ENCODE measurements at places on chromosomes 5 and 9.

GRCh38 chr9:89793124-89793495 is 188.3 kb downstream of the GADD45G start:
- no peak for DNase-seq

- DNase-seq = no peak
These were observed 498.7 kb downstream of the ISL1 start for GRCh38 chr5:51881901-51882300.

GRCh38 chr5:86525622-86526021 is 92.1 kb upstream of the COX7C start:
- DNase-seq = no peak

DNA sequence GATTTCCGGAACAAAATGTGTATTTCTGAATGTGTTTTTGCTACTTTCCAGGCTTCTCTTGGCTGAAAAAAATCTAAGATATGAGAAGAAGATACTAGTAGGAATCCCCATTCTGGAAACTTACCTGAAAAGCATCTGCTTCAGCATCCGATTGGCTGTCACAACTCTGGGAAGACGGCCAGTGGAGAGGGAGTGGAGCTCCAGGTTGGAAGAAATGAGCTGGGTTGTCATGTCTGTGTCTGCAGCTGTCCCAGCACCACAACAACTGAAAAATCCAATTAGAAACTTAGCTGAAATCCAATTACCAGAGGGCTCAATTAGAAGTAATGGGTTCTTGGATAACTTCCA is 3.0 kb downstream of the PSMB7 start:
- no peak for DNase-seq

GRCh38 chr9:86660146-86660943 is 287.0 kb downstream of the GAS1 start:
- DNase-seq = no peak

GRCh38 chr5:117461966-117462365 is 887.3 kb upstream of the SEMA6A start:
- no peak for DNase-seq

DNA sequence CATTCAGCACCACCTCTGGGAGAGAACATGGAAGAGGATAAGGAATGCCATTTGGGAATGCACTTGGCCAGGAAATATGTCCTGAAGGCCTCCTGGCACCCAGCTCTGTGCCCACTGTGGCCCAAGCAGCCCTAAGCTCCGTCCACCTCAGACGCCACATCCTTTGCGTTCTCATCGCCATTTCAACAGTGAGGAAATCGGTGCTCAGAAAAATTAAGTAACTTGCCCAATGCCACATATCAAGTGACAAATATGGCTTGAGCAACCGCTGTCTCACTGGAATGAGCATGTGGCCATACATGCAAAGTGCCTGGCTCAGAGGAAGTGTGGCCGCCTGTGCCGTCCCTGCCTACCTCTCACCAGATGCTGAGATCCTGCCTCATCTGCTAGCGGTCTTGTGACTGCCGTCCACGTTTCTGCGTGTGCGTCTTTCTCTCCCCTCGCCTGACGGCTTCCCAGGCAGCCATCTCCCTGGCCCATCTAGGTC is 984 bp upstream of the DOK3 start:
- DNase-seq = no peak

DNA sequence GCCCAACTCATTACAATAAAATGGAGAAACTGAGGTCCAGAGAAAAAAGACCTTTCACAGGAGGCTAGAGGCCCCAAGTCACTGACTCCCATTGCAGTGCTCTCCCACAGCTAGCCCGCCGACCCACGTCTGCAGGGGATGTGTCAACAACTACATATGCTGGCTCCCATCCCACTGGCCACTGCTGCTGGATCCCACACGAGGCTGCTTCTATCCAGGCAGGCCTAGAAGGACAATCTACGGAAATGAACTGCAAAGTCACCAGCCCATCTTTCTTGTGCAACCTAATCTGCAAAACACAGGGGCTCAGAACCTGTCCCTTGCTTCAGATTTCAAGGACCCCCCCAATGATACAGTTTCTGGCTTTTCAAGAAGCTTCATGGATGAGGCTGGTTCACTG is 24.0 kb downstream of the RAPGEF1 start:
- DNase-seq = no peak

DNA sequence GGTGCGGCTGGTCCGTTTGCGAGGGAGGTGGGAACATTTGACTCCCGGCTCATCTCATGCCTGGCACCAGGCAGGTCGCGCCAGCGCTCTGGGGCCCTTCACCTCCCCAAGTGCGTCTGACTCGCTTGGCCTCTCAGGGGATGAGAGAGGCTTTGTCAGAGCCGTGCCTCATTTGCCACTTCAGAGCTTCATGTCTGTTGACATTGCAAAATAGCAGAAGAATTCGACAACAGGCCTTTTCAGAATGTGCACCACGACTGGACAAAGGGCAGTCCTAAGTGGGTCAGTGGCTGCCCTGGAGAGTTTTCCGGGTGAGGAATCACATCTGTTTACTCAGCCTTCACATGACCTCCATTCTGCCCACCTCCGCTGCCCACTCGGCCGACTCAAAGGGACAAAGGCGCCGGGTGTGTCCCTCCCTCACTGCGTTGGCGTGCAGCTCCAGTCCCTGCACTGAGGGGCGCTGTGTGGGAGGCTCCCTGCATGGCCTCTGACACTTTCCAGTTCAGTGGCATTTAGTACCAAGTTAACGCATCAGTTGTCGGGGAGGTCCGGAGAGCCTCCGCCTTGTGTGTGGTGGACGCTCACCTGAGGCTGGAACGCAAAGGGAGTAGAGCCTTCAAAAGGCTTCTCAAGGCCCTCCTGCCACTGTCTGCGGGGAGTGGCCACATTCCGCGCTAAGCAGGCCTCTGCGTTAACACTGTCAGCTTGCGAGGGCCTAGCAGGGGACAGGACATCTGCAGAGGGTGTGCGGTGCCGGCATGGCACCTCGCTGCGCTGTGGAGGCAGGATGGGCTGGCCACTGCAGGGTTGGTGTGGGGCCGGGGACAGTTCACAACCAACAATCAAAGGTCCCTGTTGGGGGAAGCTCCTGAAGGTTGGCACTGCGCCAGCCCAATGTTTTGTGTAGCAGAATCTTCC is 171.5 kb downstream of the NXNL2 start:
- no peak for DNase-seq

DNA sequence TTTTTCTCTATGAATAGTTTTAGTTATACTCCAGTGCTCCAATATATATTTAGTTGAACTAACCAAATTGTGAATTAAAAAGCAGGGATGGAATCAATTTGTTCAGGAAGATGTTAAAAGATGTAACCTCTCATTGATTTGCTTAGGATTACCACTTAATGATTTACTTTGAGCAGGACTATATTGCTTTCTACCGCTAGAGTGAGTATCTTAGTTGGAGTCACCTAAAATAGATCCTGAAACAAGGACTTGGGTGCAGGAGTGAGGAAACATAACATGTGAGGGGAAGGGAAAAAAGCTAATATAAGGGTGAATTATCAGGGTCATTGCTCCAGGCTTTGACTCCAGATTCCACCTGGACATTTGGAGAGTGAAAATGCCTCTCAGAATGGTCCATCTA is 2277.4 kb upstream of the C9orf72 start:
- DNase-seq = no peak

GRCh38 chr9:76374783-76375559 is 19.3 kb downstream of the RFK start:
- no peak for DNase-seq

GRCh38 chr9:121670431-121670830 is 19.0 kb downstream of the DAB2IP start:
- DNase-seq = no peak

DNA sequence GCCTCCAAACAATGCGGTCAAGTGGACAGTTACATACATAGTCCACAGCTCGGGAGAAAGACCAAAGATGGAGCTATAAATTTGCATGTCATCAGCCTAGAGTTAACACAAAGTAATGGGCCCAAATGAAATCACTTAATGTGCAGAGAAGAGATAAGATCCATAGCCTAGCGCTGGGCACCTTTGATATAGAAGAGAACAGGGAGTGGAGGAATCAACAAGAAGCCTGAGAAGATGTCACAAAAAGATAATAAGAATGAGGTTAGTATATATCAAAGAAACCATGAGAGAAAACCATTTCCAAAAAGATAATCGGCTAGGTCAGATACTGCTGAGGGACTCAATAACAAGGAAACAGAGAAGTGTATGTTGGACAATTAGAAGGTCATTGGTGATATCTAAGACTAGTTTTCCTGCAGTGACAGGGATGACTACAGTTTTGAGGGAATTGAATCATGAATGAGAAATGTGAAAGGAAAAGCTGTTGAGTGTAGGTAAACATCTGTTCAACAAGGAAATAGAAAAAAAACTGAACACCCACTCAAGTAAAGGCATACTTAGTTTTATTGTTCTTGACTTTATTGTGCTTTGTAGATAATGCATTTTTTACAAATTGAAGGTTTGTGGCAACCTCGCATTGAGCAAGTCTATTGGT is 68.7 kb upstream of the CDH6 start:
- DNase-seq = no peak

DNA sequence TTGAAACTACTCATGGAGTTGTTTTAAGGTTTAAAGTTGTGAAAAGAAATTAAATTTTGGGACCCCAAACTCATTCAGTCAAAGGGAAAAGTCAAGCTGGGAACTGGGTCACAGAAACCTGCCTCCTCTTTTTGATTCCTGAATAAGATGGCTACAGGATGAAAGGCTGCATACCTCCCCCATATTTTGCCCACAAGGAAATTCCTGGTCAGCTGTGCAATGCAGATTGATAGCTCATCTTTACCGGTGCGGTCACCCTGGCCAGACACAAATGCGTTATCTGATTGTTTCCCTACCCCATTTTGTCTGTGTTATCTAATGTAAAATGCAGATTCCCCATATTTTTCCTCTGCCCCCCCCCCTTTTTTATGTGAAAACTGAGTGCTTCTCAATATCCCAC is 1.3 kb downstream of the HAVCR2 start:
- no peak for DNase-seq

DNA sequence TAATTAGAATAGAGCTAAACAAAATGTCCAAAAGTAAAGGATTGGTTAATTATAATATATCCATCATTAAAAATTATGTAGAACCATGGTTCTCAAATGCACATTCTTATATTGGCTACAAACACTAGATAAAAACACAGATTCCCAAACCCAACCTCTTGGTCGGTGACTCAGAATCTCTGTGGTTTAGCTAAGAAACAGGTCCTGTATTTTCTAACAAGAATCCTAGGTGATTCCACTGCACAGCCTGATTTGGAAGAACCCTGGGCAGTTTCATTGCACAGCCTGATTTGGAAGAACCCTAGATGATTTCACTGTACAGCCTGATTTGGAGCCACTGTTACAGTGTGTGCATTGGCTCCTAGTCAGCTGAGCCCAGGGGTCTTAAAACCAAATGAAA is 67.9 kb downstream of the KIAA1958 start:
- DNase-seq = no peak
